Stimulated activated CD4-positive, alpha-beta T cell treated with anti-CD3 and anti-CD28 coated beads, TNF-alpha, amount 100 ng/mL, for 1 hour (primary cell): ENCODE measurements at places on chromosomes 6 and 20.

DNA sequence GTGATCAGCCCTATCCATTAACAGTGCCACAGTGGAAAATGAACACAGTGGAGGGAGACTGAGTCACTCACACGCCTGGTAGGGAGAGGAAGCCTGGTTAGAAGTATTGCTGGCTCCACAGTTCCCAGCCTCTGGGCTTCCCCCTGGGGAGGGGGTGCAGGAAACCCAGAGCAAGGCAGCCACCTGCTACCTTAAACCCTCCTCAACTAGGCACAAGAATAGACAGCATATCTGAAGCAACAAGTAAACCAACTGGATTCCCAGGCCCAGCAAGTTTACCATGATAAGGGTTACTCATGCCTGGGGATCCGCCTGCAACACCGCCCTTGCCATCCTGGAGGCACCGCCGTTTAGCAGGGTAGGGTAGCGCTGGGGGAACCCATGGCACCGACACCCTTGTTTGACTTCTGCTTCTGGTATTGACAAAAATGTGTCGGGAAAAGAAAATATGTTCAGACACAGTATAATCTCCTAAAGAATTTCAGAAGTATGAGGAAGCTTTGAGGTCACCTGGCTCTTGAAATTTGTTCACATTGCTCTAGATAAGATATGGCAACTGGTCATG is 38.3 kb downstream of the SLC22A23 start:
- DNase-seq = no peak

DNA sequence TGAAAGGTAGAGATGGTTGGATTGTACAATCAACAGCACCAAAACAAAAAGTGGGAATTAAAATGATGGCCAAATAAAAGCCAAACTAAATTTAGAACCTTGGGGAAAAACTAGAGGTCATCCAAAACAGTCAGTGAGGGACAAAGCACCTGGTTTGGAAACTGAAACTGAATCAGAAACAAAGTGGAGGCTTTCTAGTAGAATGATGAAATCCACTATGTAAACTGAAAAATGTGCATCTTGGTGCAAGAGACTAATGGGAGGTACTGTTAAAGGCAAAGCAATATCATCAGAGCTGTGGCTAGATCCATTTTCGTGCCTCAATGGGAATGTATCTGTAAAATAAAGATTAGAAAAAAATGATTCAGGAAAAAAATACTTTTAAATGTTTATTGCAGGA is 380.0 kb upstream of the GJE1 start:
- DNase-seq = no peak

DNA sequence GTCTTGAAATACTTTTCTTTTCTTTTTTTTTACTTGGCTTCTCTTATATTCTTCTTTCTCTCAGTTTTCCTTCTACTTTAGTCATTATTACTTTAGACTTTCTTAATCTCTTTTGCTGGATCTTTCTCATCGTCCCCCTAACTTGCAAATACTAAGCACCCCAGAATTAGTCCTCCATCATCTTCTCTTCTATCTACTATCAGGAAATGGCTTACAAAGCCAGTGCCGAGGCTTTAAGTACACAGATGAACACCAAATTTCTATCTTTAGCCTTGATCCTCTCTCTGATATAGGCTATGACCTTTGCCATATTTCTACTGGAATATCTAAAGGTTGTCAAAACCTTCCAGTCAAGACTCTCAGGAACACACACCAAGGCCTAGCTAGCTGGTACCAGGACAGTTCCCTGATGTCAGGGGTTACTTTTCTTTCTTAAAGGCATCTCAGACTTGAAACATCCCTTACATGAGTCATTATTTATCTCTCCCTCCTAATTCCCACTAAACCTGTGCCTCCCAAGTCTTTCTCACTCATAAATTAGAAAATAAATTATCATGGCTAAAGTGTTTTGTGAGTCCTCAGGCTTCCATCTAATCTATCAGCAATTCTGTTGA is 278.6 kb upstream of the TCF21 start:
- DNase-seq = no peak

- DNase-seq = no peak
Observed at GRCh38 chr6:98669371-98669770, 165.0 kb upstream of the POU3F2 start.

- no peak for DNase-seq
Observed at GRCh38 chr20:34715384-34715783, 11.2 kb downstream of the TP53INP2 start.

GRCh38 chr6:95231416-95231815 is 345.9 kb upstream of the MANEA start:
- no peak for DNase-seq

- no peak for DNase-seq
Observed at GRCh38 chr6:110581679-110582078, 105.3 kb upstream of the SLC22A16 start.

DNA sequence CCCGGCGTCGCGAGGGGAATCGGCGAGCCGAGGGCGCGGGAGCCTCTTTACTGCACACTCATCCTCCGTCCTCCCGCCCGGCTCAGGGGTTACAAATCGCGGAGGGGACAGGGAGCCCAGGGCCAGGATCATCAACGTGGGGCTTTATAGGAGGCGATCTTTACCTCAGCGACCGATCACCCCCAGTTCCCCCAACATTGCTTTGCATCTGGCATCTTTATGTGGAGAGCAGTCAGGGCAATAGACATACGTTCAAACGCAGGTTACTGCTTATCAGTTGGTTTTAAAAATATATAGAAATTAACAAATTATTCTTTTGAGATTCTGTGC is 634 bp downstream of the HSF2 start:
- no peak for DNase-seq

- DNase-seq = no peak
Observed at GRCh38 chr20:54100563-54100962, 30.2 kb upstream of the BCAS1 start.
